ENCODE measurements at places on chromosomes 3 and 15.

DNA sequence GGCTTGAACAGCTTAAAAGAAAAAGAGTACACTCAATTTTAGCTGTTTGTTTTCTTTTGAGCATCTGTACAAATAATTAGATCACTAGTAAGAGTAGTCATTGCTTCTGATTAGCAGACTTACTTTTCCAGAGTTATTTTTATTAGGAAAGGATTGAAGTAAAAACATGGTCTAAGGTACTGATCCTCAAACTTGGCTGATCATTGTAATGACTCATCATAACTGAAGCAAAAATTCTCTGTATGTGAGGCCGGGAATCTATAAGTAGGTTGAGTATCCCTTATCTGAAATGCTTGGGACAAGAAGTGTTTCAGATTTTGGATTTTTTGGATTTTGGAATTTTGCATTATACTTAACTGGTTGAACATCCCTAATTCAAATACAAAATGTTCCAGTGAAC lies 12.4 kb downstream of the NMD3 start:
- DNase-seq = no peak

- DNase-seq = no peak
These were observed 32.3 kb upstream of the CRTC3 start for GRCh38 chr15:90497376-90497775.

DNA sequence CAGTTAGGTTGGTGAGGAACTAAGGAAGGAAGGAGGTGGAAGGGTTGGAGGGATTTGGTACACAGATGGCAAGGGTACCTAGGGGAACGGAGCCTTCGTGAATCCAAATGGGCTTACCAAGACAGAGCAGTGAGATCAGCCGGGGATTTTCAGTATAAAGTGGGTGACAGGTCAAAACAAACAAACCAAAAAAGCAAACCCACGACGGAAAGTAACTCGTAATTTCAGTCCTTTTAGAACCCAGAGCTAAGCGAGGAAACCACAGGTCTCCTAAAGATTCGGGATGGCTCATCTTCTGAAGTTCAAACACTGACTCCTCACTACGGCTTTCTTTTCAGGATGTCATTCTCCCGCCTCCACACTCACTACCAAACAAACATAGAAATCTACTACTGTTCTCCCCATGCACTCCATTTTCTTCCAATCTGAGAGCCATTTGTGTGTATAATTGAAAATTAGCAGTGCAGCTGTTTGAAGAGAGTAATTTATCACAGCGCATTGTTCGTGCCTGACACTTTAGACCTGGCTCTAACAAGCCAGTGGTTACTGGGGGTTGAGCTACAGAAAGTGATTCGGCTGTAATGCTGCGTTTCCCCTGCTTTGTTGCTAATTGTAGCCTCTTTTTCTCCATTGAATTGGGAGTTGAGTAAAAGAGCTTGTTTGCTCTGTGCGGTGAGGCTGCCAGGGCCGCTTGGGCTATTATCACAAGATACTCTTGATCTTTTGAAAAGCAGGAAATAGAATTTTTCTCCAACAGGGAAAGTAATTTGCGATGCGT lies 64.7 kb upstream of the CCDC39 start:
- no peak for DNase-seq

GRCh38 chr3:190546881-190547510 lies 33.1 kb downstream of the IL1RAP start:
- DNase-seq = no peak

DNA sequence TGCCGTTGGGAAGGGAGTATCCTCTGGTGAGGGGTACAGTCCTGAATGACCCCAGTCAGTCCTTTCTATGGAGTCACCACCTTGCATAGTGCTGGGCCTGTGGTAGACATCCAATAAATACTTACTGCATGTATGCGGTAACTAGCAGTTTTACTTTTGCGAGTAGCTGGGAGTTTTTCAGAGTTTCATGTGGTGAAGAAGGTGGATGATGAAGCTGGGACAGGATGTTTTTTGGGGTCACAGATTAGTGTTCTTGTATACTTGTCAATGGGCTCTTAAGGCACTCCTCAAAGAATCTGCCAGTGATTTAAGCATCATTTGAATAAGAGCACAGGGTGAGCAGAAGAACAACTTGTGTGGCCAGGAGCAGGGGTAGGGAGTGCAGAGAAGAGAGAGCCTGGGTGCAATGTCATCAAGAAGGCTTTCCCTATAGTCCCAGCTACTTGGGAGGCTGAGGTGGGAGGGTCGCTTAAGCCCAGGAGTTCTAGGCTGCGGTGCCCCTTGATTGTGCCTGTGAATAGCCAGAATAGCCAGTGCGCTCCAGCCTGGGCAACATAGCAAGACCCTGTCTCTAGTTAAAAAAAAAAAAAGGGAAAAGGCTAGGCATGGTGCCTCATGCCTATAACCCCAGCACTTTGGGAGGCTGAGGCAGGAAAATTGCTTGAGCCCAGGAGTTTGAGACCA lies 22.1 kb downstream of the PPCDC start:
- DNase-seq = no peak

- DNase-seq = no peak
These were observed 99.8 kb downstream of the MEGF11 start for GRCh38 chr15:66153549-66154415.

- DNase-seq = no peak
These were observed 69.8 kb upstream of the GRM7 start for GRCh38 chr3:6791161-6791560.

- no peak for DNase-seq
These were observed 79.7 kb upstream of the CDIN1 start for GRCh38 chr15:36499412-36500389.

DNA sequence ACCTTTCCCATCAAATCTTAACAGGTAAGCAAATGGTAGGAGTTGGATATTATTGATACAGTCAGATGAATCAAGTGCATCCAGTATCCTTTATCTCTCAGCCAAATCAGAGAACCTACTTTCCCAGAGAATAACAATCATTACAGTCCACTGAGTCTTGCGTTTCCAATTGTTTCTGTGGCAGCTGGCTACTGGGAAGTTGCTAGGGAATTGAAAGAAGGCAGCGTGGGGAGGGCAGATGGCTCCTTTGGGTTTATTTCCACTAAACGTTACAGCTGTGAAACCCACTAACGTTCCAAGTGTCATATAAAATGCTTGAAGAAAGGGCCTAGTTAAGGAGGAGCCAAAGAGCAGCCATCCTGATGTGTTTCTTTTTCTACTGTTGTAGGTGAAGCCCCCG lies 78.4 kb downstream of the WDR72 start:
- no peak for DNase-seq

- no peak for DNase-seq
These were observed 5.5 kb upstream of the SELENOT start for GRCh38 chr3:150597646-150598045.

- DNase-seq = no peak
These were observed 70.1 kb upstream of the CDV3 start for GRCh38 chr3:133503409-133503808.
